ENCODE measurements at places on chromosomes 7 and 10. TPM values are rescaled to one million over a fixed set of nuclear protein-coding genes. Genes with fewer than 3 reads are reported as not detected.

GRCh38 chr10:119549247-119549999 is 6.9 kb upstream of the RGS10 start:
- no peak for DNase-seq

DNA sequence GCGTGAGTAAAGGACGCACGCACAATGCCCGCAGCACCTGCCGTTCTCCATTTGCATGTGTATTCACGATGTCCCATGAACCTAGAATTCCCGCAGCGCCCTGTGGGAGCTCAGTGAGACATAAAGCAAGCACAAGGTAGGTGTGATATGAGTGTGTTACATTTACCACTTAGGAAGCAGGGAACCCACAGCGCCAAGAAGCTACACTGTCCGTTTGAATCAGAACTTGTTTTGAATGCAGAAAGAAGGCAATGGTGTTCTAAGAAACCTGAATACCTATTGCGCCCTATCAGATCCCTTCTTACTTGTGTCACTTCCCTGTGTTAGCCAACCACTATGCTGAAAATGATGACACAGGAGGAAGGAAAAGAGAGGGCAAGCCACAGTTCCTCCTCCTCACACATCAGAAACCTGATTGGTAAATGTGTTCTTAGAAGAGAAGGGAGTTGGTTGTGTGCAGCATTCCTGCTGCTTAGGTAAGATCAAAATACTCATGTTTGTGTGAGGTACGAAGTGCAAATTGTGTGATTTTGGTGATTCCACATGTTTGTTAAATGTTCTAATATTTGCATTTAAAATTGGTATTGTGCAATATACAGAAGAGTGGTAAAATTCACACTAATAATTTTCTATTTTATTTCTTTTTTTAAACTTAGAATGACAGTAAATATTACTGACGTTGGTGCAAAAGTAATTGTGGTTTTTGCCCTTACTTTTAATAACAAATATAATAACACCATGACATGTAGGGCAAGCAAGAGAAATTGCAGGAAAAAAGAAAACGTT is 185.4 kb downstream of the SEC23IP start:
- no peak for DNase-seq

- no peak for DNase-seq
These were observed 8.8 kb upstream of the SFTPA1 start for GRCh38 chr10:79601939-79602338.

DNA sequence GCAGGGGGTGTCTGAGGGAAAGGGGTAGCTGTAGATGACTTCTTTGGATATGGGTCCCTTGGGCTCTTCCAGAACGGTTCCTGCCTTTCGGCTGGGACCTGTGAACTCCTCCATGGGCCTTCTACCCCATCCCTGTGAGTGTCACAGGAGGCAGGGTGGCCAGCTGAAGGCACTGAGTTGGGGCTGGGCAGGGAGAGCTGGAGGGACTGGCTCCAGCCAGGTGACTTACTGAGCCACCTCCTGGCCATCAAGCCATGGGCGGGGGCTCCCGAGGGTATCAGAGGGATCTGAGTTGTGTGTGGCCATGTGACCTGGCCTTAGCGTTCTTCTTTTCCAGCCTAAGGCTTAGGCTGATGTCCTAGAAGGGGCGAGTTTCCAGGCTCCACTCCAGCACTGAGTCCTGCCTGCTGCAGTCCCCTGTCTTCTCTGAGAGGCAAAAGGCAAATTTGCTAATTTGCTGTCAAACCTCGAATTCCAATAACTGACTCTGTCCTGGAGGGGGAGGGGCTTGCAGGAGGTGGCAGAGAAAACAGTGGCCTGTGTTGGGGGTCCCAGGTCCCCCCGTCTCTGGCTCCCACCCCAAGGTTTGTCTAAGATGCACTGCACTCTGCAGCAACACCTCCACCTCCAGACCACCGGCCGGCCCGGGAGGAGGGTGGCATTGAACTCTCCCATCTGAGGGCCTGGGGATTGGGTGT is 27.2 kb downstream of the ADCYAP1R1 start:
- DNase-seq: no peak

- no peak for DNase-seq
These were observed 89.1 kb upstream of the KLF14 start for GRCh38 chr7:130823060-130823459.

DNA sequence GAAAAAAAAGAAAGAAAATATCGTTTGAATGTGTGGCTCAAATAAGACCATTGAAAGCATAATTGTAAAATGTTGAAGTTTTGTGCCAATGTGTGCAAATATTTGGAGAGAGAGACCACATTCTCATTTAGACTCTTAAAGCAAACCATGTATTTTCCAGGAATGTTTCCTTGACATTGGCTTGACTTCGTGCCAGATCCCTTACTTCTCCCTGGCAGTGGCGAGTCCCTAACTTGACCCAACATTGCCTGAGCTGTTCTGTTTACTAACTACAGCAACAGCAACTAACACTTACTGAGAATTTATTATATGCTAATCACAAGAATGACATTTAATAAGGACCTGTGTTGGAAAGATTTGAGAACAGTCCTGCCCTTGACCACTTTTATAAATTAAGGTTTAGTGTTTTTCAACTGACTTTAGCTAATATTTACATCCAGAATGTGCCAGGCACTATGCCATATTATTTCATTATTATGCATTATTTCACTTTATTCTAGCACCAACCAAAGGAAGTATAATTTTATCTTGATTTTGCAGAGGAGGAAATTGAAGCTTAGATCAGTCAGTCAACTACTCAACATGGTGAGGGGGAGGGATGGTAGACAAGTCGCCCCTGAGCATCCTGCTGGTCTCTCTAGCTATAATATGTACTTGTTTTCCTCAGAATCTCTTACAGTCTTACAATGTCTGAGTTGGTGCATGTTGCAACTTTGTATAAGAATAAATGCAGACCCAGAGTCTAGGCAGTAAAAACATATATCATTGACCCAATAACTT is 29.7 kb downstream of the ZNF467 start:
- no peak for DNase-seq

GRCh38 chr7:129536323-129536722 is 34.0 kb downstream of the SMKR1 start:
- DNase-seq: no peak

DNA sequence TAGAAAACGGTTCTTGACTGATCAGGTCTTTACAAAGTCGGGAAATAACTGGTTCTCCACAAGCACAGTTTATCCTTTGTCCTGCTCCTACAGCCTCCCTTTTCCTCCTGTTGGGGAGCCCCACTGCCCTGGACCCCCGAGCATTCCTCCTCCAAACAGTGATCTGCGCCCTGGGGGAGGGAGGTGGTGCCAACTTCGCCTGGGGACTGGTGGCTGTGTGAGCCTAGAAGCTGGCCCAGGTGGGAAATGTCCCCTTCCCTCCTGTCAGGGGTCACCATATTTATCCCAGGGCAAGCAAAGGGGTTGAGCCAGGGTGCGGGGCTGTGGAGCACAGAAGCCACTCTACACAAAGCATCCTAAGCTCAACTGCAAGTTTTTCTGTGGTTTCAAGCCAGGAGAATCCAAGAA is 5.2 kb downstream of the HMX3 start:
- DNase-seq: no peak

GRCh38 chr10:84613336-84614021 is 285.1 kb downstream of the CCSER2 start:
- DNase-seq: peak; percentile 23

DNA sequence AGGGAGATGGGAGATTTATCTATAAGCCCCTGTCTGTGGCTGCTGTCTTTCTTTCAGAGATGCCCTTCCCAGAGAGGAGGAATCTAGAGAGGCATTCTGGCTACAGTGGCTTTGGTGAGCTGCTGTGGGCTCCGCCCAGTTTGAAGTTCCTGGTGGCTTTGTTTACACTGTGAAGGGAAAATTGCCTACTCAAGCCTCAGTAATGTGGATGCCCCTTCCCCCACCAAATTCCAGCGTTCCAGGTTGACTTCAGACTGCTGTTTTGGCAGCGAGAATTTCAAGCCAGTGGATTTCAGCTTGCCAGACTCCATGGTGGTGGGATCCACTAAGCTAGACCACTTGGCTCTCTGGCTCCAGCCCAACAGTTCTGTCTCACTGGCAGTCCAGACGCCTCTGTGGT is 951.6 kb downstream of the CCSER2 start:
- no peak for DNase-seq

DNA sequence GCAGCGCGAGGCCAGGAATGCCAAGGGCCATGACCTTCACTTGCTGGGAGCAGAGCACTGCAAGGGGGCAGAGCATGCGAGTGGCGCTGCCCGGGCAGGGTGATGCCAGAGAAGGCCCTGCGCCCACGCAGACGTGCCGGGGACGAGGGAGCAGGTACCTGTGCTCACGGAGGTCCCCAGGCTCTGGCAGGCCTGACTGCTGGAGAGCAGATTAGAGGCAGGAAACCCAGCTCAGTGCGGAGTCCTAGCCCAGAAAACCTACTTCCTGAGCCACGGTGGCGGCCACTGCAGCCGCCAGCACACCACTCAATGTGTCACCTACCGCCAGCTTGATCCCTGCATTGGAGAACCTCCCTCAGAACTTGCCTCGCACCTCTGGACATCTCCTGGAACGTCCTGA is 148.4 kb downstream of the MAD1L1 start:
- DNase-seq: no peak

DNA sequence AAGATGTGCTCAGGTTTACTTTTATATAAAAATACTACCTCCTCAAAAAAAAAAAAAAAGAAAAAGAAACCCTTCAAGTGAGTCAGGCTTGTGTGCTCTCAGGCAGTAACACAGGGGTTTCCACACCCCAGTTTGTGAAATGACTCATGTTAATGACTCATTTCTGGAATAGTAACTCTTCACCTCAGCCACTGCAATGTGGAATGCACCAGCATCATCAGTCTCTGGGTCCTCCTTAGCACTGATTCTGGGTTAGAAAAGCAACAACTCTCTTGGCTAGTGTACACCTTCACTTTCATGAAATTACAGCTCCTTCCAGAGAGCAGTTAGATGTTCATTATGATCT is 110.6 kb downstream of the EMX2 start:
- peak; percentile 51 for DNase-seq

DNA sequence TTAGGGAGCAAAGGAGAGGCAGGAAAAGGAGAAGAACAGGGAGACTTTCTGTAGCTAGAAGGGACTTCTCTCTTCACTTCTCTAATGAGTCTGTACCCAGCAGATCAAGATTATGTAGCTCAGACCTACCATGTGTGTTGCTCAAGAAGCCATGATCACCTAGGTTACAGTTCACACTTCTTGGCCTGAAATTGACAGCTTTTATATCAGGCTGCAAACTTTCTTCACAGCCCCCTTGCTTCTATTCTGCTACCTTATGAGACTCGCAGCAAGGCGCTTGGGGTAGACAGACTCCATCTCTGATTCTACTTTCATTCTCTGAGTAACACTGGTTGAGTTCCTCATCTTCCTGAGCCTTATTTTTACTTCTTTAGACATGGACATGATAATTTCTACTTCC is 19.6 kb upstream of the GIMAP2 start:
- DNase-seq: no peak

- DNase-seq: no peak
These were observed 109.1 kb downstream of the CPED1 start for GRCh38 chr7:121097577-121097976.

GRCh38 chr10:20891338-20891714 is 5.8 kb downstream of the NEBL start:
- DNase-seq: peak; percentile 60

DNA sequence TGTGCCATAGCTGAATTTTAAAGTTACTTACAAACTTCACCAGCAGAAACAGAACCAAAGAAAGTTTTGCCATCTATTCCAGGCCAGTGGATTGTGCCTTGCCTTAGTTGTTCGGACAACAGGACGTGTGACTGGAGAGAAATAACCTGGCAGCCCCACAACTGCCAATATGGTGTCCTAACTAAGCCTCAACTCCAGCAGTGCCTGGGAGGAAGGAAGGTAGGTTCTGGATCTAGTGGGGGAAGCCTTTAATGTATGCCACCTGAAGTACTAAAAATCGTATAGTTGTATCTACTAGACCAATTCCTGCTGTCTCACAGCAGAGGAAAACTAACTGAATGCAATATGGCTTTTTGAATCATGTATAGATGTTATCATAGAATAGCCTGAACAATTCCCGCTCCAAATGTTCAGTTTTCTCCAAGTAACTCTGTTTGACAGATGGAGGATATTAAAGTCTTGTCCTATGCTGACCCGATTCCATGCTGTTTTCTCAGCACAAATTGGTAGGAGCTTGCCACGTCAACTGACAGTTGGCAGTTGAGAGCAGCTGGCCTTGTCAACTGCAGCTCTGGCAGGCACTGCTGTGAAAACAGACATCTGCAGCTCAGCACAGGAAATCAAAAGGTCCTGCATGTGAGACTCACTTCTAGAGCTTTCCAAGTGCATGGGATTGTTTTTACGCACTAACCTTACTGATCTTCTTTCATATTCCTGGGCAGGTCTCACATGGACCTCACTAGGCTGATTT is 84.5 kb upstream of the WNT16 start:
- peak; percentile 3 for DNase-seq

- no peak for DNase-seq
These were observed 39.8 kb upstream of the C10orf67 start for GRCh38 chr10:23384364-23384763.

DNA sequence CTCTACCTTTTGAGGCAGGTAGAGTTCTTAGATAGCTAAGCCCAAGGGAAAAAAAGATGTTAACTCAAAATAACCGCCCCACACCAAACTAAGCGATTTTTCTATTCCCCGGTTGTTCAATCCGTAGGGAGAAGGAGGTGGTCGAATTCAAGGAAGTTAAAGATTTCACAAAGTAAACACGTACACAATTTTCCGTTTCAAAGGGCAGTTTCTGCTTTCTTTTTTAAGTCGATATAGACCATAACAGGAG is 842 bp downstream of the KBTBD2 start:
- DNase-seq: peak; percentile 36

DNA sequence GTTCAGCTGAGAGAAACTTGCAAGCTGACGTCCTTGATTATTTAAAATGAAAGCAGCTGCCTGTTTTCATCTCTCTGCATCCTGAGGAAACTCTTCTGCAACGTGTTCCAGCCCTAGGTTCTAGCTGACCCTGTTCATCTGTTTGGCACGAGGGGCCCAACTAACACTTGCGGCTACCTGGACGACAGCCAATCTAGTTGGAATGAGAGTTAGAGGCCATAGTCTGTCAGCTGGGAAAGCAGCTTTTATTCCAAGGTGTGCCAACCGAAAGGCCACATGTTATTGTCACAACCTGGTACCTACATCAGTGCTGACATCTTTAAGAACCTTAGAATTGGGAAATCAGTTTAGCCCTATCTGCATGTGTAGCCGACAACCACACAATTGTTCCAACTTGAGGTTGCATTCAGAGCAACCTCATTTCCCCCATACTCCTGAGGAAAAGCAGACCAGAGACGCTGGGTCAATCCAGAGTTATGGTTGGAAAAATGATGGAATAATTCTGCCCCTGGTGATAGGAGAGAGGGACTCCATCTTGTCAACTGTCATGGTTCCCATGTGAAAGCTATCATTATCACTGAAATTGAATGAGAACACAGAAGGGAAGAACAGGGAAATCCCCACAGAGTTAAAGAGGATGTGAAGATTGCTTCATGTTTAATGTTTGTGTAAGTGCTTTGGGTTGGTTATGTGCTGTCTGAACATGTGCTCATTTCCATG is 121.6 kb downstream of the EGFR start:
- peak; percentile 91 for DNase-seq

SEMA3D gene
- 18.8 TPM for total RNA-seq

FBXO24 gene
- 0.20 TPM for total RNA-seq

FBXL15 gene
- total RNA-seq: 6.3 TPM

BLOC1S2 gene
- 40.1 TPM for total RNA-seq

PIK3CG gene
- total RNA-seq: 3.5 TPM

THAP5 gene
- total RNA-seq: 8.1 TPM

MRPL43 gene
- 46.4 TPM for total RNA-seq

Measured in lung microvascular endothelial cell (primary cell).